Activated CD4-positive, CD25-positive, alpha-beta regulatory T cell (primary cell): ENCODE measurements at places on chromosomes 13 and 19.

- peak; percentile 27 for DNase-seq
These were observed 36.1 kb downstream of the ACTN4 start for GRCh38 chr19:38683393-38684077.

DNA sequence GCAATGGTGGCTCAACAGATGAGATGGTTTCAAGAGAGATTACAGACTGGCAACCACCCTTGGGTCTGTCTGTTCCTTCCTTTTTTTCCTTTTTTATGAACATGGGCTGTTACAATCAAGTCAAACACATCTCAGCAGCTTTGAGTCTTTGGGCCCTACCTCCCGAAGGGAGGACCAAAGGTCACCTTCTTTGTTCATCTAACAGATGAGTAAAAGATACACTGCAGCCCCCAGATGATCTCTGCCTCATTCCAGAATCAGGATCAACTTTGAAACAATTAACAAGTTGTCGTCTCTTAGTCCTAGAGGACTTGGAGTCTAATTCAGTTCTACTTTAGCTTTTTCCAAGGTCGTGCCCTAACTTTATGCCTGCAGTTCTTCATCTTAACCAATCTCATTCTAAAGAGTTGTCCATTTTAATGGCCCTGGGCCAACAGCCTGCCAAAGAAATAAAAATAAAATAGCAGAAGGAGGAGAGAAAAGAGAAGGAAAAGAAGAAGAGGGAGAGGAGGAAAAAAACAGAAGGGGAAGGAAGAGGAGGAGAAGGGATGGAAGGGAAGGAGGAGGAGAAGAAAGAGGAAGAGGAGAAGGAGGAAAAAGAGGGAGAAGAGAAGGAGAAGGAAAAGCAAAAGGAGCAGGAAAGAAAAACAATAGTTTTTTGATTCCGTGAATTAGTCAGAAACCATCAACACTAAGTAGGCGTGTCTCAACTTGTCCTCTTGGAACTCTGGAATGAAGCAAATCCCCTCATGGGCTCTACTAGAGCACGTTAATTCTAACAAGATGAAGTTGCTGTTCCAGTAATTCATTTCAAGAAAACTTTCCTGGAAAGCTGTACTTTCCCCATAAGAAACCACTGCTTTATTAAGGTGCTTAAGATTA is 281.2 kb downstream of the FOXO1 start:
- DNase-seq, result no peak

DNA sequence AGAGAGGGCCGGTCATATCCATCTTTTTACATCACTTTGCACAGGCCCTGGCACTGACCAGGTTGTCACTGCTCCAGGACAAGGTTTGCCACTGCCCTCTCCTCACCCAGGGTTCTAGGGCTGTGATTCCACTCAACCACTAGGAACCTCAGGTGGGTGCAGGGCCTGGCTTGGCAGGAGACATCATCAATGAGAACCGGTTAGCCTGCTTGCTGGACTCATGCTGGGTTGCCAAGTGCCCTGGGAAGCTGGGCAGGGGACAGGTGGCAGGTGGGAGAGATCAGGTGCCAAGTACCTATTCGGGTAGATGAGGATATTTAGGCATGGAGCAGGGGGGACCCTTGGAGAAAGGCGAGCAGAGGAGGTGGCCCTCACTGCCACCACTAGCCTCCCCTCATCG is 4.2 kb upstream of the CERS4 start:
- no peak for DNase-seq

GRCh38 chr13:104975272-104975671 is 1560.2 kb downstream of the EFNB2 start:
- no peak for DNase-seq

DNA sequence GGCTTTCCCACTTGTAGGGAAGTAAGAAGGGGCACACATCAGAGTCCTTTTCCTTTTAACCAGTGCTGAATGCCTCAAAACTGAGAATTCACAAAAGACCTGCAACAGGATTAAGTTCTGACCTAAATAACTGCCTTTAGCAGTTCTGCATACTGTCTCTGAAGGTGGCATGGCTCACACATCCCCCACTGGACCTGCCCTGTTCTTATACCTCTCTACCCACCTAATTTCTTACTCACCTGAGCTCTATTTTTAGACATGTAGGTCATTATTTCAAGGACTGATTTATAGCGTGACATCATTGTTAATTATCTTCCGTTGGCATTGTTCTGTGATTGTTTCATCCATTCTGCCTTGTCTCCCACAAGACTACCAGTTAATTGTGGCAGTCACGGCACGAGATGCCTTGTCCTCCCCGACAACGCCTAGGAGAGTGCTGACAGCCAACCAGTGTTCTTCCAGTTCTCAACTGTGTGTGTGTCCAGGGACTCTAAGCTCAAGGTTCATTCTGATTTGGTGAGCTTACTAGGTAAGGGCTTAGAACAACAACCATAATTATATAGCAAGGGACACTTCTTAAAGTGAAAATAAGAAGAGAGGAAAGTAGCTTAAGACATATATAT is 27.1 kb upstream of the UBL3 start:
- no peak for DNase-seq

GRCh38 chr13:64556376-64556775 is 2673.8 kb downstream of the PCDH9 start:
- no peak for DNase-seq

- DNase-seq, result peak; percentile 35
These were observed 31.3 kb upstream of the ISYNA1 start for GRCh38 chr19:18469069-18469846.

- DNase-seq, result no peak
These were observed 640 bp upstream of the ZNF544 start for GRCh38 chr19:58227964-58228584.

DNA sequence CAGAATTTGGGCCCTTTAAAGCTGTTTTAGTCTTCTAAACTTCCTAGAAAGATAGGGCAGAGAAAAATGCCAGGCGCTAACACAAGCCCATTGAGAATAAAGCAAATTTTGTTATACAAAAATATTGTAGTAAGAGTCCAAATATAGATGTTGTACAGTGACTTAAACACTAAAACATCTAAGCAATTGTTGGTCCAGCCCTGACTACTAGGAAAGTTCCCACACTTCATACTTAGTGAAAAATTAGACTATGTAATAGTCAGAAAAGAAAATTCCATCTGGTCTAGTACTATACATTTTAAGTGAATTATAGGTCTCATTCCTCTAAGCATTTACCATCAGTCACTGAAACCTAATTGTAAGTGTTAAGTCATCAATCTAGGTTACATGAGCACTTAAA is 1518.3 kb upstream of the SLC10A2 start:
- DNase-seq, result no peak

DNA sequence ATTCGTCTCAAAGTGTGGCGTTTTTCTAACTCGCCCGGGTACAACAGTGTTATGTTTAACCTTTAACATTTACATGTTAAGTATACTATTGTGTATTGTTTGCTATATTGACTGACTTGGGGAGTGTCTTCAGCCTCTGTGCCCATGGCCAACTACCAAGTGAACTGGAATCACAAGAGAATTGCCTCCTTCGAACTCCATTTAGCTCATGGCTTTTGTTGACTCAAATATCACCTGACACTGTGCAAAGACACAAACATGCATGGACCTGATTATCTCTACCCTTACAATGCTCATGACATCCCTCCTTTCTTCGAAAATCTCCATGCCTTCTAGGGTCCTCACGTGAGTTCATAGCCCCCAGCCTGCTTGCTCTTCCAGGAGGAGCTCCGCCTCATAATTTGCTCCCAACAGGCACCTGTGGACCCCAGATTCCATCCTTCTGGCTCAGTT is 704 bp downstream of the ZNF814 start:
- DNase-seq, result no peak

GRCh38 chr13:71054358-71054757 is 812.6 kb downstream of the DACH1 start:
- no peak for DNase-seq

GRCh38 chr19:10168386-10168948 is 26.3 kb downstream of the DNMT1 start:
- no peak for DNase-seq

DNA sequence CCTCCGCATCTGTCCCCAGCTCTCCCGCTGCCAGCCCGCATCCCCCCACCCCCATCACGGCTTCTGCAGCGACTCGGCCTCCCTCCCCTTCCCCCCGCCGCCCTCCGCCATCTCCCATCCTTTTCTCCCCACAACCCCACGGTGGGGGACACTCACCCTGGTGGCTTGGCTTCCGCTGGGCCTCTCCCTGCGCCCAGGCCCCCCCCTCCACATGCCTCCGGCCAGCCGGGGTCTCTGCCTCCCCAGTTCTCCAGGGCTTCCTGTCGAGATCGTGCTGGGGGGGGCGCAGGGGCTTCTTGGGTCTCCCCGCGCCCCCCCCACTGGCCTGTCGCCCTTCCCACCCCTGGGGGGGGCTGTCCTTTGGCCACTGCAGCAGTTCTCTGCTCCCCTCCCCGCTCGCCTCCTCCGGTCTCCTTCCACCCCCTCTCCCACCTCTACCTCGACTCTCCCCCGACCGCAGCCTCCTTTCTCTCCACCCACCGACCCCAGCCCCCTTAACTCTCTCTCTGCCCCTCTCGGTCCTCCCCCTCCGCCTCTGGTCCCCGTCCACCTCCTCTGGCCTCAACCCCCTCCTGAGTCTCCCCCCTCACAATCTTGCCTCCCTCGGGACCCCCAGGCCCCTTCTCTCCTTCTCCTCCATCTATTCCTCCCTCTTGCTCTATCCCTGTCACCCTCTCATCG is 17.1 kb downstream of the LRRC4B start:
- no peak for DNase-seq

GRCh38 chr13:69947582-69947981 is 160.0 kb upstream of the ATXN8OS start:
- no peak for DNase-seq

DNA sequence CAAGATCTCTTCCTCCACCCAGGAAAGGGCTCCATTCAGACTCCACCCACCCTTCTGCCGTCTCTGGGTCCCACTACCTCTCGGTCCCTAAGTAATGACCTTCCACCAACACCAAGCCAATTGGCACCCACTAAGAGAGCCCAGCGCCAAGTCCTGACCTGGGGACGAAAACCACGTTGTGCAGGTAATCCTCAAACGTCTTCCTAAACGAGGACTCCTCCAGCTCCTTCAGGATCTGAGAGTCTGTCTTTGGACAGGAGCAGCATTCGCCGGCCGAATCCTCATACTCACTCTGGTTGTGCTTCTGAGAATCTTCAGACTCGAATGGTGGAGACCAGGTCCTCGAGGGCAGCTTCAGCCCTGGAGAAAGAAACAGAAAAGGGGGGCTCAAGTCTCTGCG is 83.1 kb downstream of the ZNF557 start:
- DNase-seq, result no peak

DNA sequence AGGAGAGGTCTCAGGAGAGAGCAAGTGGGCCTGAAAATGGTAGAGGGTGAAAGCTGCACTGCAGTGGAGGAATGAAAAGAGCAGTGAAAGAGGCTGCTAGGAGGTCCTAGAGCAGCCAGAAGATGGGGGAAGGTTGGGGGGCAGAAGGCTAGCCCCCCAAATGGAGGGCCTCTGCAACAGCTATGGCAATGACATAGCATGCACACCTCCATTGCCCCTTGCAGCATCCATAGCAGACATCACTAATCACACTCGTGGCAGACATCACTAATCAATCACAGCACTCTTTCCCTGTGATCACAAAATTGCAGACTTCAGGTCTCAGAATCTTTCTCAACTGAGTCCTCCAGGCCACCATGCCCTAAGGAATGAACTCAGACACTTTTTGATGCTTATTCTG is 21.9 kb downstream of the CCL25 start:
- DNase-seq, result no peak

DNA sequence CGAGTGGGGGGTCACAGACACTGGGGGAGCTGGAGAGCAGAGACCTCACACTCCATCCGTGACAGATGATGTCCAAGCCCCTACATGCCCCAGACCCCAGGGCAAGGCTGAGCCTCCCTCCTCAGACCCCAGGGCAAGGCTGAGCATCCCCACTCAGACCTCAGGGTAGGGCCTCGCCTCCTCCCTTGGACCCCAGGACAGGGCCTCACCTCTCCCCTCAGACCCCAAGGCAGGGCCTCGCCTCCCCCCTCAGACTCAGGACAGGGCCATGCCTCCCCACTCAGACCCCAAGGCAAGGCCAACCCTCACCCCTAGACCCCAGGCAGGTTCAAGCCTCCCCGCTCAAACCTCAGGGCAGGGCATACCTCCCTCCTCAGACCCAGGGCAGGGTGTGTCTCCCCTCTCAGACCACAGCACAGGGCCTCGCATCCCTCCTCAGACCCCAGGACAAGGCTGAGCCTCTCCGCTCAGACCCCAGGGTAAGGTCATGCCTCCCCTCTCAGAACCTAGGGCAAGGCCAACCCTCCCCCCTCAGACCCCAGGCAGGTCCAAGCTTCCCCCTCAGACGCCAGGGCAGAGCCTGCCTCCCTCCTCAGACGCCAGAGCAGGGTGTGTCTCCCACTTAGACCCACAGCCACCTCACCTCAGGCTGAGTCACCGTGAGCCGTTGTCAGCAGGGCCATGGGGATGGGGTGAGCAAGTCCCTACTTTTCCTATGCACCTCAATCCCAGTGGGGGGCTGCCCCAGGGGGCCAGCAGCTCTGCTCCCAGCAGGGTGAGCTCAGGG is 1.7 kb upstream of the S1PR4 start:
- peak; percentile 36 for DNase-seq

- no peak for DNase-seq
These were observed 82.0 kb downstream of the OLFM4 start for GRCh38 chr13:53110614-53111013.

DNA sequence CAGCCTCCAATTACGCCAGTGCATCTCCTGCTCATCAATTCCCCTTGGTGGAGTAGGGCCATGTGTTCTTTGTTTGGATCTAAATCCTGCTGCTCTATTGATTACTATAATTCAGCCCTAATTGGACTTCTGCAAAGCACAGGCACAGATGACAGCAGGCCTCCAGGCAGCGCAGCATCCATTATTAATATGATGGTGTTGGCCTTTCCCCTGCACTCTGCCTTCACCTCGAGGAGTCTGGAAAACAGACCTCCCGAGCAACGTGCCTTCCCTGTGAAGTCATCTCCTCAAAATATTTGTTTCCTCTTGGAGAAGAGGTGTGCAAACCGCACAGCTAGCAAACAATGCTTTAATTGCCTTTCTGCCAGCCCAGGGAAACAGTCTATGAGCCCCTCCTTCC is 92.5 kb downstream of the UQCRFS1 start:
- DNase-seq, result no peak

- DNase-seq, result no peak
These were observed 92.7 kb downstream of the ATP11A start for GRCh38 chr13:112782429-112783010.

GRCh38 chr13:68808456-68808855 is 1299.2 kb upstream of the ATXN8OS start:
- no peak for DNase-seq

DNA sequence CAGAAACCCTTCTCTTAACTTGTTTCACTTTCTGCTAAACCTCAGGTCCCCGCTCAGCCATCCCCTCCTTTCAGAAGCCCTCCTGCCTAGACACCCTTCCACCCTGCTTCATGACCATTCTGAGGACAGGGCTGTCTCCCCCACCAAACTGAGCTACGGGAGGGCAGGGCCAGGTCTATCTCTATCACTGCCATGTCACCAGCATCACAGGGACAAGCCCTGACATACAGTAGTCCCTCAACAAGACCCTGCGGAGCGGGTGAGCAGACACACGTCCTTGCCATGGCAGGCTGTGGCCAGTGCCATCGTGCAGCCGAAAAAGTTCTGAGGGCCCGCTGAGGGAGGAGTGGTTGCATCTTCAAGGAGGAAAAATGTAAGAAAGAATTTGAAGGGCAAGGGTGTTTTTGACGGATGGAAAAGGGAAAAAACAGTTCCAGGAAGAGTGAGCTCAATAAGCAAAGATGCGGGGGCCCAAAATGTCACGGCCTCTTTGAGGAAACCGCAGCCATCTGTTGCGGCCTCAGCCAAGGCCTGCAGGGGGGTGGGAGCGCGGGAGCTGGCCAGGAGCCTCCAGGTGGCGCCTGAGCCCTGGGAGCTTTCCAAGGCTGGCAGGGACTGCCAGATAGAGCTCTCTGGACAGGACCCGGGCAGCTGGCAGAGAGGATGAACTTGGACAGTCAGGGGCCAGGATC is 8.1 kb downstream of the PTGIR start:
- no peak for DNase-seq
